ENCODE measurements at places on chromosomes 3 and 15.

DNA sequence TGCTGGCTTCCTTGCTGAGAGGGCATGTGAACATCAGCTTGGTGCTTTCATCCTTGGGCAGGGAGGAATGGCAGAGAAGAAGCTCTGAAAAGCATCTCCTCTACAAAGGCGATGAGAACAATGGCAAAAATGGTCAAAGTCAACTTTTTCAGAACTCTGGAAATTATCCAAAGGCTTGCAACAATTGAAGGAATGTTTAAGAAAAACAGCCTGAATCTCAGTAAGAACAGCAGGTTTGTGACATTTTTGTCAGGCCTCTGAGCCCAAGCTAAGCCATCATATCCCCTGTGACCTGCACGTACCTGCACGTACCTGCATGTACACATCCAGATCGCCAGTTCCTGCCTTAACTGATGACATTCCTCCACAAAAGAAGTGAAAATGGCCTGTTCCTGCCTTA is 51.8 kb downstream of the ONECUT1 start:
- no peak for DNase-seq

- no peak for DNase-seq
Measured at GRCh38 chr15:63984331-63984730, 62.0 kb downstream of the DAPK2 start.

- no peak for DNase-seq
Measured at GRCh38 chr15:31324806-31325594, 1.6 kb upstream of the KLF13 start.

DNA sequence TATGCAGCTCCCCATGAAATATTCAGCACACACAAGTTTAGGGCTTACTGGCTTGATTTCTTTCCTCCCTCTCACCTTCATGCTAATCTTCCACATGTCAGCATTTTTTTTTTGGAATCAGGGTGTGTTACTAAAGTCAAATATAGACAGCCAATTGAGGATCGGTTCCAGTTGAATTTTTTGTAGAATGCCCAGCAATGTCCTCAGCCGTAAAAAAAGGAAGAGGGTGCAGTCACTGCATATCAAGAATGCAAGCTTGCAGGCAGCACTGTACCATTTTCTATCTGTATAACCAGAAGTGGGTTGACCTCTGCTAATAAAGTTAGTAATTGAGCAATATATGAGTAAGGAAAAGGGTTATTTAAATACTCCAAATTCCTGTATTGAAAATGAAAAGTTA is 51.4 kb upstream of the CHMP2B start:
- DNase-seq, result no peak

GRCh38 chr3:72661115-72661457 is 187.2 kb downstream of the SHQ1 start:
- no peak for DNase-seq

DNA sequence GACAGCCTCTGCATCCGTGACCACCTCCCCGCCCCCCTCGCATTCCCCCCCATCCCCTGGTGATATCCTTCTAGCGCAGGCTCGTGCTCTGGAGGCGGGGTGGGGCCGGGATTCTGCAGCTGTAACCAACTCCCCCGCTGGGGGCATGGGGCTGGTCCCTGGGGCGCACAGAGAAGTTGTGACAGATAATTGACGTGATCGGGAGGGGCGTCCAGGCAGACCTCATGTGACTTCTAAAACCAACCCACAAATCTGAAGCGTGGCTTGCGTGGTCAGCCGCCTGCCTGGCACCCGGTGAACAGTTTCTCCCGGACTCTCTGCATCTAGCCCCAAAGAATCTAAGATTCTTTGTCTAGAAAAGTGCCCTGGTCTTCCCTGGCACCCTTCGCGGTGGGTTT is 100.6 kb upstream of the IGF1R start:
- DNase-seq, result no peak

DNA sequence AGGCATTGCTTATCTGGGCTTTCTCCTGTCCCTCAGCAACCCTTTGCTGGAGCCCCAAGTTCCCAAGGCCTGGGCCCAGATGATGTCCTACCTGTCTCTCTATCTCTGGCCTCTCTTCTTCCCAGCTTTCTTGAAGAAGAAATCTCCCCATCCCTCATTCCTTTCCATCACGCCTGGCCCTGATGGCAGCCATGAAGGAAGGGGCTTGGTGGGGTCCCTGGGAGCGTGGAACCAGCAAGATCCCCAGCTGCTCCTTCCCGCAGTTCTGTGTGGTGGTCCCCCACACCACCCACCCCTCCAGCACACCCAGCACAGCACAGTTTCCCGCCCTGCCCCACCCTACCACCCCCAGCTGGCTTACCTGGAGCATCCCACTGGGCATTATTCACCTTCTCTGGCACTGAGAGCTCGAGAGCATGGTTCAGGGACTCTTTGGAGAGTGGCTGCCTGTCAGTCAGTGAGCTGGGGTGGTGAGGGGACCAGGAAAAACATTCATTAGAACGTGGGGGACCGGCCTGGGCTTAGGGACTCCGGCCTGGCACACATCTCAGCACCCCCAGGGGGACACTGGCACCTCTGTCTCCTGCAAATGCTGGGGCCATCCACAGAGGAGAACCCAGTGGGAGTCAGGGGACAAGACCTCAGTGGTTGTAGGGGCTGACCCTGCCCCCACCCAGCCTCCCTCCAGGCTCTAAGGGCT is 26.6 kb downstream of the ACSBG1 start:
- no peak for DNase-seq

DNA sequence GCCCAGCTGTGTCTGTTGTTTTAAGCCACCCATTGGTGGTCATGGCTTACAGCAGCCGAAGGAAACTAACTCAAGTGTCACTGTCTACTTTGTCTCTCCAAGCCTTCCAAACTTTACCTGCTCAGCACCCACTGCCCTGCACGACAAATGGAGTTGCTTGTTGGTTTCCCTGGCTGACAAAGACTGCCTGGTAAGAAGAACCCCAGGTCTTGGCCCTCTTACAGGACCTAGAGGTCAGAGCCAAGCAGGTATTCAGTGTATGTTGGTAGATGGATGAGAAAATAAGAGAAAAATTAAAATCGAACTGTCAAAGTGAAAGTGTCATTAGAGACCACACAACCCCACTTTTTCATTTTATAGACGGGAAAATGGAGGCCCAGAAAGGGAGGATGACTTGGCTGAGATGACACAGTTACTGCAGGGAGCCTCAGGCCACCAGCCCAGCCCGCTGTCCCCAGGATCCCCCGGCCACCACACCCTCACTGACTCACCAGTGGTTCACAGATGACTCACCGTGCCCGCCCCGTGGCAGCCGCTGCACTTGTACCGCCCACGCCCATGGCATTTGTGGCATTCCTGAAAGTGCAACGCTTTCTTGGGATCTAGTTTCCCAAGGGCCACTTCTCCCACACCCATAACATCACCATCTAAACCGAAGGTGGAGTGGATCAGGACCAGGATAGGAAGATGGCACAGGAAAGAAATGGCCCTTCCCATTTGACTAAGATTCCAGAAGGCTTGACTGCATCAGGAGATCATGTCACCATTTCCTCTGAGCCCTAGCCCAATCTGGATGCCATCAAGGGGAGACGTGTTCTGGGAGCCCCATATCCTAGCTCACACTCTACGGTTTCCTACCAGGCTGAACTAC is 15.2 kb downstream of the SSUH2 start:
- DNase-seq, result no peak

DNA sequence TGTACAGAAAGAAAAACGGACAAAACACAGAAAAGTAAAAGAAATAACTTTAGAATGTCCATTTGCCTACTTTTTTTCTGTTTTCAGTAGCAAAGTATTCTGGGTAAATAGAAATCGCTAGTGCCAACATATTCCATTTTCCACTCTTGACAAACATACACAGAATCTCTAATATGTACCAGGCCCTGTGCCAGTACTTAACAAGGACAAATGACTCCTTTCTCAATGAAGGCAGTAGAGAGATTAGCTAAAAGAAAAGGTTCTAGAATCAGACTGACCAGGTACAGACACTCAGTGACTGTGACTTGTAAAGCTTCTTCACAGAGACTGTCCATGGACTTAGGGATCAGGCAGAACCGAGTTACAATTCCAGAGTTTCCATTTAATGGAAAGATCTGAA is 165.8 kb upstream of the STAC start:
- no peak for DNase-seq

DNA sequence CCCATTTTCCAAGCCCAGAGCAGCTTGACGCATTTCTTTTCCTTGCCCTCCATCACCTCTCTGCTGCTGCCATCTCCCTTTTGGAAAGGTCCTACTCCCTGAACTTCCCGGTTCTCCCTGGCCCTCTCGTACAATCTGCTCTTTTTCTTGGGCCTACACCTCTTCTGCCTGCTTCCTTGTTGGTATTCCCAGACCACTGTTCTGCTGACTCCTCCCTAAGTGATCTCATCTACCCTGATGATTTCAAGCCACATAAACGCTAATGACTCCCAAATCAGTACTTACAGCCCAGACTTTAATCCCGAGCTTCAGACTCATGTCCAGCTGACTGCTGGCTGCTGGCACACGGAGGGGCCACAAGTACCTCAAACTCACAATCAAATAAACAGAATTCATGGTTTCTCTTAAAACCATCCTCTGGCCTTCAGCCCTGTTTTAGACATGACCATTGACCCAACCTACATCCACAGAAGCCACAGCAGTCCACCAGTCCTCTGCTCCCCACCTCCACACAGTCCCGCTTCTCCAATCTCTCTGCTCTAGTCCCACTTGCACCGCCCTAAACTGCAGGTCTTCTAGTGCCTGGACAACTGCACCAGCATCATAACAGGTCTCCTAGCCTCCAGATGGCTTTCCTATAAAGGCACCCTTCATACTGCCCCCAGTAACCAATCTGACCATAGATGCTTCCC is 57.6 kb downstream of the AAGAB start:
- no peak for DNase-seq

- no peak for DNase-seq
Measured at GRCh38 chr15:81084716-81085115, 49.4 kb upstream of the CFAP161 start.

DNA sequence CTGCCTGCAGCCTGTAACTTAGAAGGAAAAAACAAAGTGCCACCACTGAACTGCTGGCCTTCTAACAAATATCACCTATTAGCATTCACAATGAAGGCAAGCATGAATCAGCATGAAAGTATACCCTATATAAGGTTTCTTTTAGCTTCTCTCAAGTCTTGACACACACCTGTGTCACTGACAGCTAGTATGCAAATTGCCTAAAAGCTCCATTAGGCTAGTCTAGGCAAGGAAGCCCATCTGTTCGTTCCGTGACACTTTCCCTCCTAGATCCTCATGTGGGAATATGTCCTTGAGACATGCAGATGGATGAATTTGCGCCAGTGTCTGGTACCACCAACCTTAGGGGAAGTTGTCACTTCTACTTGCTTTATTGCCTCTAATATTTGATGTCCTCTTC is 129.3 kb downstream of the RBMS3 start:
- no peak for DNase-seq

DNA sequence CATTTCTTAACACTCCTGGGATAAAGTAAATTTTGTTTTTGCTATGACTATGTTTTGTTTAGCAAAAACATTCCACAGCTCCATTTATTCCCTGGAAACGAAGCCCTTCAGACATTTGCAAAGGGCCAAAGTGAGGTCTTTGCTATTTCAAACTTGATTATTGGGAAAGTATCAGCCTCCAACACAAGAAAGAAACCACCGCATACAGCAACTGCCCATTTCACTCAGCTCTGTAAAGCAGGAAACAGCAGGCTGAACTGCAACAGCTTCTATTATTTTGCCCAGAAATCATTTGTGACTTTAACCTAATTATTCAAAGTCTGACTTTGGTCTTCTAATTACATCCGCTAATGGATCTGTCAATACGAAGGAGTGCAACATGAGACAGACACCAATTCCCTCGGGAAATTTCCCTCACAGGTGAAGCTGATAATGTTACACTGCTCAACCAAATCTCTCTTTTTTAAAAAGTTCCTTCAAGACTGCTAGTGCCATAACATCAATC is 72.1 kb downstream of the RFTN1 start:
- DNase-seq, result no peak

GRCh38 chr3:53084310-53085001 is 38.6 kb upstream of the SFMBT1 start:
- no peak for DNase-seq

DNA sequence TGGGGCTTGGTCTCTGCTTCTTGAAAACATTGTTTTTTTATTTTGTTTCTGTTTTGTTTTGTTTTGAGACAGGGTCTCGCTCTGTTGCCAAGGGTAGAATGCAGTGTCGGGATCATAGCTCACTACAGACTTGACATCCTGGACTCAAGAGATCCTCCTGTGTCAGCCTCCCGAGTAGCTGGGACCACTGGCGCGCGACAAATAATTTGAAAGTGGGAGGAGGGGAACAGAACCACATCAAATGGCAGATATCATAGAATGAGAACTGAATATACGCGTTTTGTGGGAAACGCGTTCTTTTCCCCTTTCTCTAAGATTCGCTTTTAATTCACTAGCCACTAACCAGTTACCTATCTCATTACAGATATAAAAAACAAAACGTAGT is 641 bp upstream of the VPS13C start:
- DNase-seq, result no peak

GRCh38 chr3:111763001-111763471 is 96.0 kb upstream of the PHLDB2 start:
- DNase-seq, result no peak

DNA sequence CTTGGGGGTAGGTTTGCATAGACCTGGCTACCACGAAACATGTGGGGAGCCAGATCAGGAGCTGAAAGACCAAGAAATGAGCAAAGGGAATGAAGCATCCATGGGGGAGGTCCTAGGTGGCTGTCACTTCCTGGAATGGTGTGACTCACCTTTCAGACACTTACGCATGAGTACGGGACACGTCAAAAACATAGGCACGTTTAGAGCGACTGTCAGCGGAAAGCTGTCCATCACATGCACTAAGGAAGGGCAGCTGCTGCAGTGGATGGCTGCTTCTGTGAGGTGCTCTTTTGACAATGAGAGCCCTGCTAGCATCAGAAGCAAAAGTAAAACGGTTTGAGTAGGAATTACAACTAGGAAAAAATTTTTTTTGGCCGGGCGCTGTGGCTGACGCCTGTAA is 244.6 kb upstream of the CCDC54 start:
- DNase-seq, result no peak

DNA sequence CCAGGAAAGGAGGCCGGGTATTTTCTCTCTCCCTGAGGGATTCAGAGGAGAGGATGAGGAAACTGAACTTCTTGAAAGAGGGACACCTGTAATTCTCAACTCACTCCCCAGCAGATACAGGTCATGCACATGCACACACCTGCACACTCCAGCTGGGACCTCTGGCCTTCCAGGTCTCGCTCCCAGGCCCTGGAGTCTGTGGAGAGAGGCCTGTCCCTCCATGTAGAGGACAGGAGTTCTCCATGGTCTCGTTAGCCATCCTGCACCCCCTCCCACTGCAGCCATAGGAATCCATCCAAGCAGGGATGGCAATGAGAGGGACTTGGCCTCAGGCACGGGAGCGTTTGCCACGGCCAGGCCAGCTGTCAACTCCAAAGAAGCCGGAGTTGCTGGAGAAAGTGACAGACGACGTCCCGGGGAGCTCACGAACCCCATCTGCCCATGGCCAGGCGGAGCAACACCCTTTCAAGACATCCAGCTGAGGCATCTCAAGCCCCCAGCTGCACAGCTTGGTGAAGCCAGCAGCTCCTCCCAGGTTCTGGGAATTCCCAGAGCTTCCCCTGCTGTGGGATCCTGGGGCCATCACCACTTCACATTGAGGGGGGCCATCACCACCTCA is 223.3 kb downstream of the UACA start:
- no peak for DNase-seq

GRCh38 chr3:76505202-76505845 is 534.6 kb upstream of the ROBO2 start:
- DNase-seq, result no peak

- no peak for DNase-seq
Measured at GRCh38 chr3:65833761-65834505, 204.8 kb downstream of the MAGI1 start.

GRCh38 chr3:188595890-188596376 is 442.0 kb downstream of the LPP start:
- no peak for DNase-seq

- no peak for DNase-seq
Measured at GRCh38 chr3:8413337-8413926, 88.2 kb upstream of the LMCD1 start.
